Foreskin keratinocyte (primary cell): ENCODE measurements at places on chromosomes 5 and 9. TPM values are rescaled to one million over a fixed set of nuclear protein-coding genes. Genes with fewer than 3 reads are reported as not detected.

- no peak for DNase-seq
These were observed 76.9 kb downstream of the IPO11 start for GRCh38 chr5:62489471-62489870.

DNA sequence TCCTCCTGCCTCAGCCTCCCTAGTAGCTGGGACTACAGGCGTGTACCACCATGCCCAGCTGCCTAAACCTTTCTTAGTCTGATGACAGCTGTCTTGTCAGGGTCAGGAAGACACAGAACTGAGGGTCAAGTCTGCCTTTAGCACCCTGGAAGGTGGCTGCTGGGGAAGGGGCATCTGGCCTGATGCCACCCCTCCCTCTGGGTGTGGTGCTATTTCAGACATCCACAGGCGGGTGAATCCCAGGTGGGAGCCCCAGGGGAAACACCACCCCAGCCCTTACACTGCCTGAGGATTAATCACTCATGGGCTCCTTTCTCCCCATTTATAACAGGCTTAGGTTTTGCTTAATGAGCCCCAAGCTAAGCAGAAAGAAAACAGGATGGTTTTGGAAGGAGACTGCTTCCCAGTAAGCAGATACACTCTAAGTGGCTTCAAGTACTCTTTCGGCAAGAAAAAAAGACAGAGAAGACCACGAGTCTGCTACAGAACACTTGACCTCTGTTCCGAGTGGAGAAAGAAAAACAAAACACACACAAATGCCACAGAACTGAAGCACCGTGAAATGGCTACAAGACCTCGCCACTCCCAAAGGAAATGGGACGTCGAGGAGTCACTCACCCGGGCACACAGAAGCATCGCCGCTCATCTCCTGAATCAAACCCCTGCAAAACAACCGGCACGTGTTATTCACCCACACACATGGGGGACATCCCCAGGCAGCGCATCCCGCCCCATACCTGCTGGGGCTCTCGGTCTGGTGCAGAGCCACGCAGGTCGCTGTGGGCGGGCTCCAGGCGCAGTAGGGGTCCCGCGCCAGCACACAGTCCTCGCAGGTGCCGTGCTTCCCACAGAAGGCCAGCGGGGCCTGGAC is 62.4 kb downstream of the SECISBP2 start:
- DNase-seq: no peak

DNA sequence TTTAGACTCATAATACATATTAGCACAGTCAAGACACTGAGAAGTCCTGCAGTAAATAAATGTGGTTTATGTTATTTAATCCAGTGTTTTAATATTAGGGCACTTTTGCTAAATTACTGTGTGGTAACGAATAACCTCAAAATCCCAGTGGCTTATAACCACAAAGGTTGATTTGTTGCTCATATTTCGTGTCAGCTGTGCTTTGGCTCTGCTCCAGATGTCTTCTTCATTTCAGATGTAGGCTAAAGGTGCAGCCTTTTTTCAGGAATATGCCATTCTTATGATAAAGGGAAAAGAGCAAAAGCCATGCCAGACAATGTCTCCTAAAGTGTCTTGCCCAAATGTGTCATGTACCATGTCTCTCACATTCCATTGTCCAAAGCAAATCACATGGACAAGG is 144.8 kb downstream of the BRINP1 start:
- no peak for DNase-seq

DNA sequence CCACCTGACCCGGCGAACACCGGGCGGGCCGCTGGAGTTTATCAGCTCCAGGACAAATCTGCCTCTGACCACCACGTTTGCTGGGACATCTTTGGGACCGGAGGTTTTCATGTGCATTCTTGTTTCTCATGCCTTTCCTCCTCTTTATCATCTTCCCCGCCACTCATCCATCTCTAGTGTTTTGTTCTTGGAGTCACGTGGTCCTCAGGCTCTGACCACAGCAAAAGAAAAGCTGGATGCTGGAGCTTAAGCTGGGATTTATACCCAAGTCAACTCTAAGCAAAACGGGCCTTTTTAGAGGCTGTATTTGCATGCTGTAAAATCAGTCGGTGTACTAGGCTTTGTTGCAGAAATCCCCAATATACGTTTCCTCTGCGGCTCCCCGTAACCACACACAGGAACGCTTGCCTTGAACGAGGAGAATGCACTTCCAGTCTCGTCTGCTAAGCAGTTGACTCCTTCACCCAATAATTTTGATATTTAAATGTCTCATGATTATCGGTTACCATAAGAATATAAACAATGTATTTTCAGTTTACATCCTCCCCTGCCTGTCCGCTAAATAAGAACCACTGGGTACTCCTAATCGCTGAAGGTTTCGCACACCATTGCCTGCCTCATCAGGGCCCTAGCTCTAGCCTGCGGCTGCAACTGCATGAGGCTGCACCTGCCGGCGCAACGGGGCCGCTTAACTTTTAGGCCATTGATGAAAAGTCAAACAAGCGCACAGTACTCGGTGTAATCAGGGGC is 560 bp upstream of the NDUFS6 start:
- peak; percentile 42 for DNase-seq

DNA sequence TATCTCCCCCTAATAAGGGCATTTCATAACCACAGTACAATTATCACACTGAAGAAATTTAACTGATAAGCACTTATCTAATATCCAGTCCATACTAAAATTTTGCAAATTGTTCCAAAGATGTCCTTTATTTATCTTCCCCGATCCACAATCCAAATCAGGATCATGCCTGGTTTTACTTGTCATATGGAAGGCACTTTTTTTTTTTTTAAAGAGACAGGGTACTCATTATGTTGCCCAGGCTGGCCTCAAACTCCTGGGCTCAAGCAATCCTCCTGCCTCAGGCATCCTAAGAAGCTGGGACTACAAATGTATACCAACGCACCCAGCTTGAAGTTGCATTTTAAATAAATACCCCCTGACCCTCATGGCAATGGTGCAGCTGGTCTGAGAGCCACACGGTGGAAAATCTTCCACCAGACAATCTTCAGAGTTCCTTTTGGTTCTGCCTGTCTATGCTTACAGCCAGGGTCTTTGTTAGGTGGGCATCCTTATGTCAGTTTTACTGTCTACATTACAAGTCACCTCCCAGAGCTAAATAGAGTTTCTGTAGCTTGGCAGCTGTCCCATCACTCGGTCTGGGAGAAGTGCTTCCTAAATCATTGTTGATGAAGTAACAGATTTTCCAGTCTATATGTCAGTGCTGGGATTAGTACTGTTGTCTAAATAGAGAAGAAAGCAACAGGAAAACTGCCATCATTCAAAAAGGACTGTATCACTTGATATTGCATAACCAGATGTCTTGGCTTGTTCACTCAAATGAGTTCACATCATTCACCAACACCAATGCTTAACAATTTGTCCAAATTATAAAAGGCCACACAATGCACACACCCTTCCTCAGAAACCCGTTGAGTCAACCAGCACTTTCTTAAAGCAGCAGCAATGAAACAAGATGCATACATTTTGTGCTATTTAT is 26.4 kb downstream of the PTPN3 start:
- peak; percentile 63 for DNase-seq

DNA sequence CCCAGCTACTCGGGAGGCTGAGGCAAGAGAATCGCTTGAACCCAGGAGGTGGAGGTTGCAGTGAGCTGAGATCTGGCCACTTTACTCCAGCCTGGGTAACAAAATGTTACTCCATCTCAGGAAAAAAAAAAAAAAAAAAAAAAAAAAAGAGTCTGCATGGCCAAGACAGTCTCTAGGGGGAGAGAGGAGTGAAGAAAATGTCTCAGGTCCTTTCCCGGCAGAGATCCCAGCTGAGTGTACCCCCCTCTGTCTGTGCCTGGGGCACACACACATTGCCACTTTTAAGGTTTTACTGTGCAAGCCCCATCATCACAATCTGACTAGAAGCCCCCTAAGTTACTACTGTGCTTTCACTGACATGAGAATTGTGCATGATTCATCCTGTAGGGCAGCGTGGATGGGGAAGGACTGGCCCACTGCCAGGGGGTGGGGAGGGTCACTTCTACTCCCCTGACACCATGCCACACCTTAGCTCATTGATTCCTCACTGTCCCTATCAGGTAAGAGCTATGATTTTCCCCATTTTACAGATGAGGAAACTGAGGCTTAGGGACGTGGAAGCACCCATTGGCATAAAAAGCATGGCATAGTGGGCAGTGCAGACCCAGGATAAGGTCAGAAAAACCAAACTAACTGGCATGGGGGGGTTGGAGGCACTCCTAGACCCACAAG is 102.3 kb upstream of the LARP1 start:
- DNase-seq: no peak

- no peak for DNase-seq
These were observed 59.1 kb downstream of the FNBP1 start for GRCh38 chr9:129983891-129984290.

- DNase-seq: no peak
These were observed 938 bp downstream of the NINJ1 start for GRCh38 chr9:93132946-93133680.

GRCh38 chr5:140312067-140312790 is 9.3 kb upstream of the PFDN1 start:
- DNase-seq: peak; percentile 92

GRCh38 chr5:135443161-135443960 is 3.8 kb downstream of the DCANP1 start:
- DNase-seq: no peak

DNA sequence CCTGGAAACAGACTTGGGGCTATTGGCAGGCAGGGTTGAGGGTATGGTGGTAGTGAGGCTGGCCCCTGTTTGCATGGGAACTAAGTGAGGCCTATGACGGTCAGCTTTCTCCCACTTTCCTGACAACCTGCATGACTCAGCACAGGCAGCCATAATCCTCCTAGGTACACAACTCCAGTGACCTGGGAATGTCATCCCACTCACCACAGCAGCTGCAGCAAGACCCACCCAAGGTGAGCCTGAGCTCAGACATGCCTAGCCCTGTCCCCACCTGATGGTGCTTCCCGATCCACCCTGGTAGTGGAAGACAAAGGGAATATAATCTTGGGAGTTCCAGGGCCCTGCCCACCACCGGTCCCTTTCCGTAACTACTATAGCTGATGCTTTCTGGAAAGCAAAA is 178.7 kb downstream of the NDUFS4 start:
- peak; percentile 42 for DNase-seq

DNA sequence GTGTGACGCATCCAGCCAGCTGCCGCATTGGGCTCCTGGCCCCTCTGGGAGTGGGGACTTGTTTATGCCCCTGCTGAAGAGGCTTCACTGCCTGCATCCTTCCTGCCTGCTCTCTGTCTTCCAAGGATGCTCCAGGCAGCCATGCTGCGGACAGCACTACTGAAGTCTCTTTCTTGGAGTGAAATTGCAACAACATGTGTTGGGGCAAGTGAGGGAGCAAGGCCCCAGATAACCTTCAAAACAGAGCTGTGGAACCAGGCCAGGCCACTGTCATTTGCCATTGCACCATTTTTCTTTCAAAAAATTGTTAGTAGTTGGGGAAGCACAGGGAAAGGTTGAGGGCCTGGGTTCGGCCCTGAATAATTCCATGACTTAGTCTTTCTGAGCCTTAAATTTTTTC is 169.6 kb upstream of the ADRA1B start:
- DNase-seq: no peak

DNA sequence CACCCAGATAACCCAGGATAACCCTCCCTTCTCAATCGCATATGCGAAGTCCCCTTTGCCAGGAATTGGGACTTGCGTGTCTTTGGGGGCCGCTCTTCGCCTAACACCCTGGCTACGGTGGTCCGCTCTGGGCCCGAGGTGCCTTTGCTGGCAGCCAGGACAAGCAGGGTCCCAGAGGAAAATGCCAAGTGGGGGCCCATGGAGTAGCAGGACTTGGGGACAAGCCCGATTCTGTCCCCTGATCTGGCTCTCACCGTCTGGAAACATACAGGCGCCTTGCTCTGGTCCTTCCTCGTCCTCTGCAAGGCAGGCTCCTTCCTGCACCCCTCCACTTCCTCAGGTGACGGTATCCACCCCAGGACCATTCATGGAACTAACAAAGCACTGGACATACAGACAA is 78.1 kb upstream of the UNC5A start:
- DNase-seq: no peak

DNA sequence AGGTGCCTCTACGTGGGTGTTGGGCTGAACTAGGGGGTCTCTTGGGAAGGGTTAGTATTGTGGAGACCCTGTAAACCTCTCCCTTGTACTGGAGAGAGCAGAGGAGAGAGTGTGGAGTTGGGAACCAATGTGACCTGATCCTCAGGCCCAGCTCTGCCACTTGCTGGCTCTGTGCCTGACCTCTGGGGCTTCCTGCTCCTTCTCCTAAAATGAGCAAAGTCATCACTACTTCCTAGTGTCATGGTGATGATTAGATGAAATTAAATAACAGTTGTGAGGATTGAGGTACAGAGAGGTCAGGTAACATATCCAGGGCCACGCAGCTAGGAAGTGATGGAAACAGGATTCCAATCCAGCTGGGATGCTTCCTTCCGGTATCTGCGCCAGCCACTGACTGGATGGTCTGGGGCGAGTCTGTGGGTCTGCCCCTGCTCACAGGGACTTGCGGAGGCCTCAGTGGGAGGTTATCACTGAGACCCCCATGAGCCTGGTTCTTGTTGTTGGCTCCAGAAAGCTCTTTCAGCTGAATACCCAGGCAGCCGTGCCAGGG is 9.2 kb downstream of the GALNT10 start:
- no peak for DNase-seq

DNA sequence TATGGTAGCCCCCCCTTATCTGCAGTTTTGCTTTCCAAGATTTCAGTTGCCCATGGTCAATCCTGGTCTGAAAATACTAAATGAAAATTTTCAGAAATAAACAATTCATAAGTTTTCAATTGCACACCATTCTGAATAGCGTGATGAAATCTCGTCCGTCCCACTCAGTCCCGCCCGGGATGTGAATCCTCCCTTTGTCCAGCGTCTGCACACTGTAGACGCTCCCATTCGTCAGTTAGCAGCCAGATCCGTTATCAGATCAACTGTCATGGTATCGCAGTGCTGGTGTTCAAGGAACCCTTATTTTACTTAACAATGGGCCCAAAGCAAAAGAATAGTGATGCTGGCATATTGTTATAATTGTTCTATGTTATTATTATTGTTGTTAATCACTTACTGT is 98.6 kb downstream of the TMEM215 start:
- no peak for DNase-seq

GRCh38 chr9:71072587-71072986 is 48.8 kb downstream of the TRPM3 start:
- DNase-seq: no peak

GRCh38 chr9:20618361-20618802 is 3.9 kb downstream of the MLLT3 start:
- peak; percentile 81 for DNase-seq

- DNase-seq: no peak
These were observed 12.9 kb downstream of the RASGRF2 start for GRCh38 chr5:80973027-80973426.

Gene OGN
- total RNA-seq: not detected in 2 replicates

Gene ZBED3
- total RNA-seq: 0.42 and 0.82 TPM in 2 replicates

Gene HINT1
- total RNA-seq: 355 TPM in 2 replicates

Gene CCDC152
- total RNA-seq: 2.0 and 2.8 TPM in 2 replicates
